Upper lobe of left lung (tissue), 6 donors: ENCODE measurements at places on chromosomes 16 and 17. TPM values are rescaled to one million over a fixed set of nuclear protein-coding genes. Genes with fewer than 3 reads are reported as not detected.
A peak's percentile ranks its signal among the peaks of the same experiment; 100 is the strongest.

GRCh38 chr17:14094676-14095601 is 25.6 kb downstream of the COX10 start:
- H3K4me3 ChIP-seq, result no peak overlapping the region
- no peaks in the 10 kb centered on the region for H3K36me3 ChIP-seq
- H3K4me1 ChIP-seq, result peaks cover 8% of the 10 kb centered on the region
- H3K27ac ChIP-seq, result no peak overlapping the region
- H3K27me3 ChIP-seq, result no peaks in the 10 kb centered on the region

DNA sequence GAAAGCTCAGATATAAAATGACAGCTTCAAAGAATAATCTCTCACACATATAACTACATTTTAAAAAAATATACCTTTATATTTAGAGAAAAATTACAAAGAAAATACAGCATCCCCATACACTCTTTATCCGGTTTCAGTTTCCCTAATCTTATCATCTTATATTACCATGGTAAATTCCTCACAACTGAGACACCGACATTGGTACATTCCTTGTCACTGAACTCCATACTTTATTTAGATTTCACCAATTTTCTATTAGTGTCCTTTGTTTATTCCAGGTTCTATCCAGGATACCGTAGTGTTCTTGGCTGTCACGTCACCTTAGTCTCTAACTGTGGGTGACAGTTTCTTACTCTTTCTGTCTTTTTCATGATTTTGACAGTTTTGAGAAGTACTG is 22.0 kb upstream of the ABCA10 start:
- no peak overlapping the region for H3K27ac ChIP-seq
- H3K4me3 ChIP-seq, result no peak overlapping the region
- DNase-seq, result no peak
- H3K27me3 ChIP-seq, result no peaks in the 10 kb centered on the region
- no peaks in the 10 kb centered on the region for H3K4me1 ChIP-seq
- H3K36me3 ChIP-seq, result peaks cover 21% of the 10 kb centered on the region

SLFN12L gene
- total RNA-seq, result 2.8 TPM

GRCh38 chr16:51707666-51708065 is 556.6 kb upstream of the SALL1 start:
- no peak overlapping the region for H3K27ac ChIP-seq
- no peaks in the 10 kb centered on the region for H3K4me1 ChIP-seq
- H3K4me3 ChIP-seq, result no peak overlapping the region
- no peaks in the 10 kb centered on the region for H3K36me3 ChIP-seq

GRCh38 chr16:56743840-56744239 is 13.9 kb downstream of the NUP93 start:
- no peaks in the 10 kb centered on the region for H3K27me3 ChIP-seq
- no peak overlapping the region for H3K27ac ChIP-seq
- DNase-seq, result no peak
- peaks cover 10% of the 10 kb centered on the region for H3K4me1 ChIP-seq

TBX4 gene
- 29.4 TPM for total RNA-seq

GTF3C1 gene
- total RNA-seq, result 60.0 TPM

DNA sequence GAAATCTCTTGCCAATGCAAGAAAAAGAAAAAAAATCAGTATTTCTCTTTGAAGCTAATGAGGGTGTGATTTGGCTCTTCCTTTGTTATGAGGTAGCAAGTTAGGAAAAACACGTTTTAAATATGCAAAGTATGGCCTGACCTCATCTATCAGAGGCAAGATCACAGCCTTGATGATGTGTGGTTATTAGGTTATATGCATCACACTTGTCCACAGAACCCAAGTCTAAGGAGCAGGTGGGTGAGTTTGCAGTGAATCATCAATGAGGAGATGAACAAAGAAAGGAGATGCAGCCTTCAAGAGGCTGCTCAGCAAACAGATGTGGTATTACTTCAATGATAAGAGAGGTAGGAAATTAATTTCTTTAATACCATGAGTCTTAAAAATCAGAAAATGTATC is 594.8 kb upstream of the CDH5 start:
- H3K27ac ChIP-seq, result no peak overlapping the region
- H3K36me3 ChIP-seq, result no peaks in the 10 kb centered on the region

TBC1D3E gene
- total RNA-seq, result not detected

GRCh38 chr16:67013823-67014633 is 14.9 kb upstream of the CBFB start:
- no peaks in the 10 kb centered on the region for H3K27me3 ChIP-seq
- H3K4me1 ChIP-seq, result peaks cover 16% of the 10 kb centered on the region
- H3K36me3 ChIP-seq, result no peaks in the 10 kb centered on the region
- H3K27ac ChIP-seq, result peak overlapping the region; percentile 30
- H3K4me3 ChIP-seq, result peak overlapping the region; percentile 64
- DNase-seq, result peak; percentile 95
